ENCODE measurements at places on chromosomes 7 and 10. TPM values are rescaled to one million over a fixed set of nuclear protein-coding genes. Genes with fewer than 3 reads are reported as not detected.

Gene DLX6
- not detected for total RNA-seq

Gene LRRC18
- total RNA-seq: under 0.01 TPM

Gene CYP3A4
- not detected for total RNA-seq

Gene TYW1B
- total RNA-seq: 5.8 TPM

Gene UNC5B
- 34.2 TPM for total RNA-seq
